Transverse colon (tissue), 4 donors: ENCODE measurements at places on chromosomes 6 and 20. TPM values are rescaled to one million over a fixed set of nuclear protein-coding genes. Genes with fewer than 3 reads are reported as not detected.

DNA sequence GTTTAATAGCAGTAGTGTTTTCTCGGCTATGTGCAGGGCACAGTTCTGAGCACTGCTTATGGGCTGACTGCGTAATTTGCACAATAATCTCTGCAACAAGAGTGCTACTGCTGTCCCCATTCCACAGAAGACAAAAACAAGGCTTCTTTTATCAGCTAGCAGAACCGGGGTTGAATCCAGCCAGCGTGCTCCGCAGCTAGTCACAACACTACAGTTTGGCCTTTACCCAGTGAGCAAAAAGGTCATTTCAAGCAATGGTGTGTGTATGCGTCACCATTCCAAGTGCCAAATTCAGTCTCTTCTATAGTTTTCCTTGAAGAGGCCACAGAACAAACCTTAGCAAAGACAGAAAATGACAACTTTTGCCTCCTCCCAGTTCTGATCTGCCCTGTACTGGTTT, 61.1 kb downstream of the LRFN2 start:
- DNase-seq: no peak

GRCh38 chr20:11894062-11894461, 23.6 kb upstream of the BTBD3 start:
- DNase-seq: peak; percentile 41

GRCh38 chr6:108452711-108453195, 108.0 kb upstream of the FOXO3 start:
- DNase-seq: no peak

GRCh38 chr6:19824058-19824807, 12.9 kb upstream of the ID4 start:
- DNase-seq: no peak

DNA sequence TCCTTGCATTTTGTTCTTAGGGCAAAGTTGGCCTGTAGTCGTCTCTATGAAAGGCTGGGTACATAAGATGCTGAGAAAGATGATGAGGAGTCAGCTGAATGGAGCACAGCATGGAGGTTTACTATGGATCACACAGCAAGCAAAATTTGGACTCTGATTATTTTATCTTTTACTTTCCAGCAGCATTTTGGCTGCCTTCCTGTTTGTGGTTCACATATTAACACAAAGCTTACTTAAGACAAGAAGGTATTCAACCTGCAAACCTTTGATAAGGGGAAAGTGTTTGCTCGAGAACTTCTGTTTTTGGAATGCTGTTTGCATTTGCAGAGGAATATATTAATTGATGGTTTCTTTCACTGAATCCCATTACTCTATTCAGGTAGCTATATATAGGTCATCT, 103.1 kb upstream of the ENPP5 start:
- no peak for DNase-seq

DNA sequence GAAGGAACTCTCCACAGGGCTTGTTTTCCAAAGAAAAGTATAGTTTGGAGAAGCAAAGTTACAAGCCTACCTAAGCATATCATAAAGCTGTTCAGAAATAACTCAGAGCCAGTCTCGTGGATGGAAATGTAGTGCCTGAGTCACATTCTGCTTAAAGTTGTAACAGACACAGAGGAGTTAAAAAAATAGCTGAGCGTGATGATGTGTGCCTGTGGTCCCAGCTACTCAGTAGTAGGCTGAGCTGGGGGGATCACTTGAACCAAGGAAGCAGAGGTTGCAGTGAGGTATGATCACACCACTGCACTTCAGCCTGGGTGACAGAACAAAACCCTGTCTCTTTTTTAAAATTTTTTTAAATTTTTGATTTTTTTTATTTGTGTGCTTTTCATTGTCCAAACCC, 6.6 kb downstream of the ALDH5A1 start:
- no peak for DNase-seq

DNA sequence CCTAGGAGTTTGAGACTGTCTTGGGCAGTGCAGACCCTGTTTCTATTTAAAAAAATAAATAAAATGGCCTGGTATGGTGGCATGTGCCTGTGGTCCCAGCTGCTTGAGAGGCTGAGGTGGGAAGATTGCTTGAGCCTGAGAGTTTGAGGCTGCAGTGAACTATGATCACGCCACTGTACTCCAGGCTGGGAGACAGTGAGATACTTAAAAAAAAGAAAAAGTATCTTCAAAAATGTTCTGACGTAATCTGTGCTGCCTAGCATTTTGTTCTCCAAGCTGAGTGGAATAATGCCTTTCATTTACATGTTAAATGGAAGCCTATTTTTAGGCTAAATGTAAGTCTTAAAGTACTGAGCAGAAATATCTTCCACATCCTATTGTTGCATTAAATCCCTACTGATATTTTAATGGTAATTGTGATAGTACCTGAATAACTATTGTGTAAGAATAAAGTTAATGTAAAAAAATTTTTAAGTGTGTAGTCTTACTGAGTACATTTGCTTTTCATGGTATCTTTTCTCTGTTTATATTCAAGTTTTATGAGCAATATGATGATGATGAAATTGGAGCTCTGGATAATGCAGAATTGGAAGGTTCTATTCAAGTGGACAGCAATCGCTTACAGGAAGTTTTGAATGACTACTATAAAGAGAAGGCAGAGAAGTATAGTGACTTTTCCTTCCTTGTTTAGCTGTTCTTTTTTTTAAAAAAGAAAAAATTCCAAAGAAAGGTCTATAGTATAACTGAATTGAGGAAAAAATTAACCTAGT, 4.2 kb upstream of the ZC2HC1B start:
- DNase-seq: no peak

DNA sequence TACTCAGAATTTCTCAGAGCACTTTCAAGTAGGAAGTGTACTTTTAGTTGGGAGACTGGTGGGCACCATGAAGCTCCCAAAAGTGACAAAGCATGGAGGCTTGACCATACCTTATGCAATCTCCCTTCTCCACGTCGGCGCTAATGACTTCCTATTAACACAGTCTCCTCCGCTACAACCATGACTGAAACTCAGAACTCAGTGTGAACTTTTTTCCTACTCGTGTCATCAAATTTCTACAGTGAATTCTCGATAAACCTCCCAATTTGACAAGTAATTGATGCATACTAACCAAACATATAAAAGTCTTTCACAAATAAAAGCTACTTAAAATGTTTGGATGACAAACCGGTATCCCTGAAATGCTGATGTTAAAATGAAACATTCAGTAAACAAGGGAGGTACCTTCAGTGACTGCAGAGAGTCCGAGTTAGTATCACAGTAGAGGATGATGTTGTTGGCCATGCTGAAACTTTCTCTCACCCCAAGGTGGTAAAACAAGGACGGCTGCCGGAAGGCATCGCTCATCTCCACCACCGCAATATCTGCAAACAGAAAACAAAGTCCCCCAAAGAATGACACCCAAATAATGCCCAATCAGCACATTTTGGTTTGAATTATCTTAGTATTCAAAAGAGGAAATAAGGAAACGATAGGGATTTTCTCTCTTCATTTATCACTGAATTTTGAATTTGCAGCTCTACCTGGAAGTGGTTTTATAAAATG, 72.1 kb downstream of the MAP3K5 start:
- no peak for DNase-seq

DNA sequence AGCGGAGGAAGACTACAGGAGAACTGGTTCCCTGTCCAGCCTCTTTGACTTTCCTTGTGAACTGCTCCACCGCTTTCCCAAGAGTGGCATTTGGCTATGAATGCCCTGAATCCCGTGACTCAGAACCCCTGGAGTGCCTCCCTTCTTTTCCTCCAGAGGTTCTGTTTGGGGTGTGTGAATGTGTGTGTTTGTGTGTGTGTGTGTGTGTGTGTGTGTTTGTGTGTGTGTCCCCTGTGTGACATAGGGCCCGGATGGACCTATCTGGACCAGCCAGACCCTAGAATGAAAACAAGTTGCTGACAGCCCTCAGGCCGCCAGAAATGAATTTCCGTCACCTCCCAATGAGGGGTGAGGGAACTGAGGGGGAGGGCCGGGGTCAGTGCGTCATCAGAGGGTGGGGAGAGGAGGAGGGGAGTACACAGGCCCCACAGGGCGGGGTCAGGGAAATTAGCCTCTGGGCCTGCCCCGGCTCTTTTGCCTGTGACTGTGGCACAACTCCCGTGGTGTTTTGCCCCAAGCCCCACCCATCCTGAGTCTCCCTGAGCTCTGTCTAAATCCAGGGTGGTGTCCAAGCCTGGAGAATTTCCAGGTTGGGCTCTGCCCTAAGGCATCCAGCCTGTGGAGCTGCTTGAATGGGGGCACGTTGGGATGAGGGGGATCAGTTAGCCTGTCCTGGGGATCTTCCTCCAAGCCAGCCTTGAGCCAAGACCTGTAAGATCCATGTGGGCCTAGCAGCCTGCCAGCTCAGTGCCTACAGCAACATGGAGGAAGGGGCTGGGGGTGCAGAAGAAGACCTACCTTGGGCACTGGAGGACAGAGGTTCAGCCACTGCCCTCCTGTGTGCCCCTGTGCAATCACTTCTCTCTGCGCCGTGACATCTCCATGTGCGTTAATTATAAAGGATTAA, 15.2 kb upstream of the MRPS18A start:
- DNase-seq: peak; percentile 93

GRCh38 chr6:32108094-32108627, 977 bp downstream of the TNXB start:
- DNase-seq: peak; percentile 48

DNA sequence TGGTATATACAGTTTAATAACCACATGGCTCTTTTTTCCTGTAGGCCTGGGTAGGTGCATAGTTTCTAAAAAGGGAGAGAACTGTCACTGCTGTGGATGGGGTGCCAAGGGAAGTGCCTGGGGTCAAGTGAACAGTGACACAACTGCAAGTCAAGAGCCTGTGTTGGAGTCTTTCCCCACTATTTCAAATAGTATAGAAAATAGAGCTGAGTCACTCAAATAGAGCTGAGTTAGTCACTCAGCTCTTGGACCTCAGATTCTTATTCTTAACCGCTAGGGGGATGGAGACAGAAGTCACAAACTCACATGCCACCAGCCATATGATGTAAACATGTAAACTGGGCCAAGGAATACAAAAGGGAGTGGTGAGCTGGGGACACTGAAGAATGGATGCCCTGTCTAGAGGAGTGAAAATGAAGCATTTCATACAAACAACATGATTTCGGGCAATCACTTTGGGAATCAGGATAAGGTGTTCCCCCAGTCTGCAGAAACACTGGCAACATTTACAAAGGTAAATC, 2.1 kb downstream of the NQO2 start:
- DNase-seq: no peak

- DNase-seq: no peak
Observed at GRCh38 chr6:45795678-45796077, 220.0 kb downstream of the CLIC5 start.

DNA sequence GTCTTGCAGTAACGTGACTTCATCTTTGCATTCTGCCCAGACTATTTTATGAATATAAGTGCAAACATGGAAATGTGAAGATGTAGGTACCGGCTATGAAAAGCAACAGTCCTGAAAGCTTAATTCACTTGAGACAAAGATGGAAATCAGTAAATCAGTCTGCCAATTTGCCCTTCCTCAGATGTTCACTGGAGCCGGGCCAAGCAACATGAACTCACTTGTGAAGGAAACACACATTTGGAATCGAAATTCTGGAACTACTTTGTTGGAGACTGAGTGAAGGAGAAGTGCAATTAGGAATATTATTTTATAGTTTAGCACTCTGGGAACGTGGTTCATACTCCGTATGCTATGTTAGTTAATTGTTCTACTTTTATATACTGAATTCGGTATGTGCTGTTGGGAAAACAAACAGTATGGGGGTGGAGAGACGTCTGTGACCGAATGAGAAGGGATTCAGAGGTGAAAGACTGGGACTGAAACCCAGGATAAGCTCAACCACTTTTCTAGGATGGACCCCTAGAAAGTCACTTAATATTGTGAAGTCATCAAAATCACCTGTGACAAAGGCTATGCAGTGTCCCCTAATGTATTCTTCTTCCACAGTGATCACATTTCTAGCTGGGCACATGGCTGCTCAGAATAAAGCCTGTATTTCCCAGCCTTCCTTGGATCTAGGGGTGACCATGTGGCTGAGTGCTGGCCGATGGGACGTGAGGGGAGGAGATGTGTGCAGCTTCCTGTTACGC, 95.5 kb downstream of the PREX1 start:
- DNase-seq: no peak

The SCRT2 gene
- not detected for total RNA-seq

GRCh38 chr6:104633125-104633524, 226.6 kb downstream of the HACE1 start:
- no peak for DNase-seq

The MYMX gene
- not detected for total RNA-seq

- DNase-seq: no peak
Observed at GRCh38 chr6:31525553-31525931, 3.2 kb upstream of the MCCD1 start.

DNA sequence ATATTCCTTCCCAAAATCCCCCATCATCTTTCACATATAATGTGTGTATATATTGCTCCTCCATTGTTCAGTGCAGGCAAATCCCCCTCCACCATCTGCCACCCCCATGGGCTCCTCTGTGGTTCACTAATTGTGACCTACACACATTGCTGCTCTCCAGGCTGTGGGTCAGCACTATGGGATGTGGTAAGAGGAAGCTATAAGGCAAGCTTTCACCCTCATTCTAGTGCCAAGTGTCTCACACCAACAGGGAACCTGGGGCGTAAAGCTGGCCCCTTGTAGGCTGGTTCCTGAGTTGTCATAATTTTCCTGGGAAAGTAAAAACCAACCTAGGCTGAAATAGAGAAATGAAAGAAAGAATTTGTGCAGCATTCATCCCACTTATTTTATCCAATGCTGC, 16.8 kb downstream of the FKBP1A start:
- DNase-seq: no peak

GRCh38 chr20:39849171-39849570, 839.9 kb downstream of the MAFB start:
- no peak for DNase-seq

DNA sequence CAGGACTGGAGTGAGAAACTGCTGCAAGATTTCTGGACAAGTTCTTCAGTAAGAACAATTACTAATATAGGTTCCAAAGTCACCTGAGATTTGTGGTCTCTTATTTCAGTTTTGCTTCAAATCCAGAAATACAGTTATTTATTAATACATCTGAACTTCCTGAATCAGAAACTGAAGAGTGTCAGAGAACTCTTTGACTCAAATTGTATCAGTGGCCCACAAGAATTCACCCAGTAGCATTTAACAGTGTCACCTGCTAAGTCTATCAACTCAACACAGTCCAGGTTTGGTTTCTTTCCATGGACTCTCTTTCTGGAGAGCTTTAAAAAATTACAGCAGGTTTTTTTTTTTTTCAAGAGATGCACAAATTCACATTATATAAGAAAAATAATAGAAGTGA, 18.8 kb upstream of the NHSL1 start:
- DNase-seq: no peak

- DNase-seq: peak; percentile 14
Observed at GRCh38 chr6:7787137-7787608, 61.3 kb downstream of the BMP6 start.
